ENCODE measurements at places on chromosomes 16 and 17. TPM values are rescaled to one million over a fixed set of nuclear protein-coding genes. Genes with fewer than 3 reads are reported as not detected.

The CCL7 gene
- not detected for polyA plus RNA-seq

The MYH8 gene
- polyA plus RNA-seq = not detected

The TBX2 gene
- polyA plus RNA-seq = not detected

The ZNF263 gene
- polyA plus RNA-seq = 61.3 TPM

The TNP2 gene
- not detected for polyA plus RNA-seq

The OR1F1 gene
- polyA plus RNA-seq = not detected

Data from IgD-negative memory B cell (primary cell).